ENCODE measurements at places on chromosomes 6 and 20.

GRCh38 chr6:38996676-38997075 lies 51.9 kb upstream of the GLP1R start:
- H3K4me3 ChIP-seq: no peak overlapping the region
- peaks cover 17% of the 10 kb centered on the region for H3K27me3 ChIP-seq
- H3K4me1 ChIP-seq: no peaks in the 10 kb centered on the region
- no peak for DNase-seq
- no peaks in the 10 kb centered on the region for H3K36me3 ChIP-seq

- H3K36me3 ChIP-seq: no peaks in the 10 kb centered on the region
- no peak overlapping the region for H3K27ac ChIP-seq
- H3K27me3 ChIP-seq: no peaks in the 10 kb centered on the region
- DNase-seq: no peak
These were observed 231.0 kb upstream of the RAB32 start for GRCh38 chr6:146312608-146313007.

DNA sequence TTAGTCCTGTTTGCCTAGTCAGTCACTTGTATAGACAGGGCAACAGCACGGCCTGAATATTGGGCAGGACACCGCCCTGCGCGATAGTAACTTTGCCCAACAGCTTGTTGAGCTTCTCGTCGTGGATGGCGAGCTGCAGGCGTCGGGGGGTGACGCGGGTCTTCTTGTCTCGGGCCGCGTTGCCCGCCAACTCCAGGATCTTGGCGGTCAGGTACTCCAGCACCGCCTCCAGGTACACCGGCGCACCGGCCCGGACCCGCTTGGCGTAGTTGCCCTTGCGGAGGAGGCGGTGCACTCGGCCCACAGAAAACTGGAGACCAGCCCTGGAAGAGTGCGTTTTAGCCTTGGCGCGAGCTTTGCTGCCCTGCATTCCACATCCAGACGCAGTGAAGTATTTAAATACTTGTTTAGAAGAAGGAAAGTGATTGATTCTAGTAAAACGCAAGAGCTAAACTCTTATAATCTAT lies 92.8 kb upstream of the BTN3A2 start:
- no peaks in the 10 kb centered on the region for H3K36me3 ChIP-seq
- H3K27me3 ChIP-seq: no peaks in the 10 kb centered on the region
- H3K4me3 ChIP-seq: no peak overlapping the region
- H3K27ac ChIP-seq: no peak overlapping the region

GRCh38 chr6:72559067-72559466 lies 62.8 kb upstream of the KCNQ5 start:
- H3K27ac ChIP-seq: no peak overlapping the region
- no peak overlapping the region for H3K4me3 ChIP-seq
- H3K36me3 ChIP-seq: no peaks in the 10 kb centered on the region
- peaks cover 2% of the 10 kb centered on the region for H3K27me3 ChIP-seq
- no peak for DNase-seq

All from naive thymus-derived CD8-positive, alpha-beta T cell (primary cell).